ENCODE measurements at places on chromosomes 5 and 9.

DNA sequence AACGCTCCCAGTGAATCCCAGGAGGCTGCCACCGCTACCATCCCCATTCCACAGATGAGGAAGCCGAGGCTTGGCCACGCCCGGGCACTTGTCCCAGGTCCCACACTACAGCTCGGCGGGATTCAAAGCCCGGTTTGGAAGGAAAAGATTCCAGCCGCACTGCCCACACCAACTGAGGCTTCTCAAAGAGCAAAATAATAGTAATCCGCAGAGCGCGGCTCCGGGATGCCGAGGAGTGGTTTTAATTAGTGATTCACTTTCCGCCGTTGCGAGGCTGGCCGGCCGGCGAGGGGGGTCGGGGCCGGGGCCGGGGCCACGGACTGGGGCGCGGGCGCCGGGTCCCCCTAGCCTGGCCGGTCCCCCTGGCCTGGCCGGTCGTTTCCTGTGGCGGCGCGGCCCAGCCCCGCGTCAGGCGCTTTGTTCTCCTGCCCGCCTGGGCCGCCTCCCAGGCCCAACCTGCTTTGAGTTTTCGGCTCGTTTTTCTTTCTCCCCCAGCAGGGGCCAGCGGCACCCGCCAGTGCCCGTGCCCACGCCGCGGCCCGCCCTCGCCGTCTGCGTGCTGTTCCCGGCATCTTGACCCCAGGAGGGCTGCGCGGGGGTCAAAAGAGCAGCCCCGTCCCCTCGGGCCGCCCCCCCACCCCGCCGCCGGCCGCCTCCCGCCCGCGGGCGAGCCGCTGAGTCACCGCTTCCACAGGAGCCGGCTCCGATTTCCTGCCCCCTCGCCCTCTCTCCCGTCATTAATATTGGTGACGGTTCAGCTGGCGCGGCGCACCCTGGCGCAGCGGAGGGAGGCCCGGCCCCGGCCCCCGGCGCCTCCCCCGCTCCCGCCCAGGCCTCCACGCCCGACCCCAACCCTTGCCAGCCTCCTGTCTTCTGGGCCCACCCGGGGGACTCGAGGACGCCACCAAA lies 31.2 kb downstream of the FGF18 start:
- DNase-seq = no peak

GRCh38 chr9:124436320-124436719 lies 13.9 kb upstream of the ADGRD2 start:
- DNase-seq = no peak

- DNase-seq = no peak
Observed at GRCh38 chr9:123438321-123438720, 82.3 kb downstream of the CRB2 start.

DNA sequence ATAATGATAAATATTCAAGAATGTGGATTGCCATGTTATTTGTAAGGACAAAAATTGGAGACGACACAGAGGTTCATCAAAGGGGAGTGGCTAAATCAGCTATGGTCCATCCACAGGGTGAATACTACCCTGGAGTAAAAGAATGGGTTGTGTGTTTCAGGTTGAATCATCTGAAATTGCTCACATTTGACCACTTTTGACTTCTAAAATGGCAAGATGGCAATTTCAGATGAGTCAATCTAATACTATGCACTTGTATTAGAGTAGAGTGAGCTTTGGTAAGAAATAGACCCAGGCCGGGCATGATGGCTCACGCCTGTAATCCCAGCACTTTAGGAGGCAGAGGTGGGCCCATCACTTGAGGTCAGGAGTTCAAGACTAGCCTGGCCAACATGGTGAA lies 131.8 kb downstream of the GAPVD1 start:
- DNase-seq = no peak

- no peak for DNase-seq
Observed at GRCh38 chr5:60841361-60841760, 2.7 kb downstream of the ELOVL7 start.

DNA sequence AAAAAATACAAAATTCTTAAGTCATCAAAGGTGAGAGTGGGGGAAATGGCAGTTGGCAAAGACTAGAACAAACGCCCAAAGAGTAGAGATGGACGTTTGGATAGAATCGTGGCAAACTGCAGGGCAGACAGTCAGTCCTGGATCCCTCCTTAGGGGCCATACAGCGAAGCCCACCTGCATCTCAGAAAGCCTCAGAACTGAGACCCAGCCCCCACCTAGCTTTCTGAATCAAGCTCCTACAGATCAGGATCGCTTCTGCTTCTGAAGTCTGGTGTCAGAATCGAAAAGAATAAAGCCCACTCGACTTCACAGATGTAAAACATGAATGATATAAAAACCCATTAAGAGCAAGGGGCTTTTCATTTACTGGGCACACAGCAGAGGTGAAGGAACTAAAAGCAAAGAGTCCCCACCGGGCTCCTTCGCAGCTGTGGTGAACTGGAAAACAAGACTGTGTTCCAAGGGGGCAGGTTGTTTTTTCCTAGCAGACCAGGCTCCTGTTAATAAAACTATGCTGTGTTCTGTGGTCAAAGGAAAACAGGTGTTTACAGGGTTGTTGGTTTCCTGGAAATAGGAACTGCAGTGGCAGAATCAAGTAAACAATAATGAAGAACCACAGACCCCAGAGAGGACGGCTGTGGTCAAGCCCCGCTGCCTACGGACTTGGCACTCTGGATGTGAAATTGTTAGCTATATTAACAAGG lies 91.8 kb downstream of the TLE1 start:
- no peak for DNase-seq

- DNase-seq = no peak
Observed at GRCh38 chr5:142684508-142685041, 1.3 kb downstream of the FGF1 start.

Data from activated T-cell treated with anti-CD3 and anti-CD28 coated beads, Interleukin-2, amount 50 U/mL, for 4 hours (primary cell).